ENCODE measurements at places on chromosomes 11 and 22.

- DNase-seq: no peak
Observed at GRCh38 chr11:8809939-8810539, 101.0 kb upstream of the AKIP1 start.

DNA sequence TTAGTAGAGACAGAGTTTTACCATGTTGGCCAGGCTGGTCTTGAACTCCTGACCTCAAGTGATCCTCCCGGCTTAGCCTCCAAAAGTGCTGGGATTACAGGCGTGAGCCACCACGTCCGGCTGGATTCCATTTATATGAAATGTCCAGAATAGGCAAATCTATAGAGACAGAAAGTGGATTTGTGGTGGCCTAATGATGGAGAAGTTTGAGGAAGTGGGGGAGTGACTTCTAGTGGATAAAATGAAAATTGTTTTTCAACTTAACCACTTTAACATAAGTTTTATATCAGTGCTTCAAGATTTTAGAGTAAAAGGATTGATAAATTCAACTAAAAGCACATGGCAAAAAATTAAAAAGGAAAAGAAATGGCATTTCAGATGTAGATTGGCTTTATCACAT is 66.2 kb downstream of the HIPK3 start:
- DNase-seq: no peak

DNA sequence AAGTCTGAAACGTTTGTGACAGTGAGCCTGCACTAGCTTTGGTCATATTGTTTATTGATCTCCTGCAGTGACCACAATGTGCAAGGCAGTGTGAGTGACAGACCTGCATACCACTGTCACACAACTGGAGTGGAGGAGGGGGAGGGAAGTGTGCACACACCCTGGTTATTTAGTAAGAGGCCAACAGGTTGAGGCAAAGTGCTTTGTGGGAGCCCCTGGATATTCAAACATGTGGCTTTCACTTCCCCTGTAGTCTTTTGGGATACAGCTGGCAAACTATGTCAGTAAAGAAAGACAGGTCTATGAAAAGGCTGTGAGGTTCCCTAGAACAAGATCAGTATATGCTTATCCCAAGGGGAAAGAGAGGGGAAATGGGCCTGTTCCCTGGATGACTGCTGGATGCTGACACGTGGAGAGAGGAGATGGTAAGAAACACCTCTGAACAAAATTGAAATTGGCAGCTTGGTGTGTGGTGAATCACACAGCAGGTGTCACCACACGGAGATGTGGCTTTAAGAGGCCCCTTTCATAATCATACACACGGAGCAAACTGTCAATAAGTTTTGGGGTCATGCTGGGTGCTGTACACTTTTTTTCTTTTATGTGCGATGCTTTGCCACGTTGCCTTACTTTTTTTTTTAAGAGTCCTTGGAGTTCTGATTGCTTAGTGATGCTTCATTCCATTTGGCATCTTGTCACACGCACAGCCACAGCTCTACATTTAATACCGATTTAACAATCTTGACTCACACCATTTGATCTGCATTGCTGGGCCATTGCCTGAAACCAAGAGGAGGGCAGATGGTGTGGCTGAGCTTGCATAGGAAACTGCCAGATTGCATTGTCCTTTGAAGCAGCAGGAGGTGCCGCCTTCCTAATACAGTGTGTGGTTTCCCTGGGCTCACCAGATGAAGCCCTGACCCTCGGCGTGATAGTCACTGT is 11.3 kb downstream of the OSBP2 start:
- no peak for DNase-seq

GRCh38 chr11:128238521-128239265 is 348.7 kb downstream of the ETS1 start:
- DNase-seq: no peak

- no peak for DNase-seq
Observed at GRCh38 chr22:35879351-35879750, 149.3 kb downstream of the RBFOX2 start.

GRCh38 chr11:78791254-78791653 is 216.6 kb upstream of the NARS2 start:
- DNase-seq: no peak

DNA sequence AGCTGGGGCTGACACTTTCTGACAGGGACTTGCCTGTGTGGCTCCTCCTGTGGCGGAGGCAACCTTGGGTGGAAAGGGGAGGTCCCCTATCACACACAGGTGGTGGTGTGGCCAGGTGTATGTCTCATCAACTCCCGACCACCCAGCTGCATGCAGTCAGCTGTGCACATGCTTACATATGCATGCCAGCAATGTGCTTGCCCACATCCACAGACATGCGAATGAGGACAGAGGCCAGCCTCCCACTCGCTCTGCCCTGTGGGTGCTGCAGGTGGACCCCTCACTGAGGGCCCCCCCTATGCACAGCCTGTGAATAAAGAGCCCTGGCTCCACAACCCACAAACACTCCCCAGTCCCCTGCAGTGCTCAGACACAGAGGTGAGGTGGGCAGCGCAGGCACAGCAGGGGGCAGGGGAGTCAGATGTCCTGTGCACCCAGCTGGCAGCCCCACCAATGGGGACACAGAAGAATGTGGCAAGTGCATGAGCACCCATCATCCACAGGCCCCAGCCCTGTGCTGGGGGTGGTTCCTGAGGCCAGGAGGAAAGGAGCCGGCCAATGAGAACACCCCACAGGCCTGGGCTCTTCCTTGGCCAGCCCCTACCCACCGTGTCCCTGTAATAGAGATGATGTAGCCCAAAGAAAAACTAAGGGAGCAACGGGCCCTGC is 9.5 kb downstream of the GNB1L start:
- DNase-seq: no peak

- no peak for DNase-seq
Observed at GRCh38 chr11:74870485-74870884, 78.4 kb downstream of the XRRA1 start.

Data from stimulated activated CD8-positive, alpha-beta memory T cell treated with anti-CD3 and anti-CD28 coated beads, Interleukin-15, amount 100 ng/mL, for 24 hours (primary cell).